ENCODE measurements at places on chromosomes 2 and 18.

GRCh38 chr2:109448207-109448606, 165.6 kb downstream of the SEPTIN10 start:
- DNase-seq: no peak

DNA sequence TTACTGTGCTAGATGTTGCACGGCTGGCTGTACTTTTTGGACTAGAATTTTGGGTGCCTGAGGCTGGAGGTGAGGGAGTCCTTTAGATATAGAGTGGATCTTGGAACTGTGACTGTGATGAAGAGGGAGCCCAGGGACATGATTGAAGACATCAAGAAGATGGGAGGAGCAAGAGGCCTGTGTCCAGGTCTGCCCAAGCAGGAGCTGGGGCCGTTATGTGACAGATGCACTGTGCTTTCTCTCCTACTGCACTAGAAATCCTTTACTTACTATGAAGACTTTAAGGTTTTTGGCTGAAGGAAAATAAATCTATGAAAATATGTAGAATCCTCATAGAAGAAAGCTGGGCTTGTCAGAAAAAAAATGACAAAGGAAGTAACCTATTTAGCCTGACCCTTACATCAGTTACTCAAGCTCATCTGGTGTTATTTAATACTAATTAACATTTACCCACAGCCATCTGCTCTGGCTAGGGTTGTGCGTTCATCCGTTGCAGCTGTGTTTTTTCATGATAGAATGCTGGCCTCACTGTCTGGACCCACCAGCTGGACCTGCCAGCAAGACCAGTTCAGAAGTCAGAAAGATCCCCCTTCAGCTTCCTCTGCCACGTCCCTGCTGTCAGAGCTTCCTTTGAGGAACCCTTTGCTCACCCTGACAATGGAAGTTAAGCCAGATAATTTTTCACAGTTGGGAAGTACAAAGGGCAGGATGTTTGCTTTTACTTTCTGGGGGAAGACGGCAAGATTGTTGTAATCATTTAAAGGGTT, 16.7 kb downstream of the TSN start:
- DNase-seq: no peak

DNA sequence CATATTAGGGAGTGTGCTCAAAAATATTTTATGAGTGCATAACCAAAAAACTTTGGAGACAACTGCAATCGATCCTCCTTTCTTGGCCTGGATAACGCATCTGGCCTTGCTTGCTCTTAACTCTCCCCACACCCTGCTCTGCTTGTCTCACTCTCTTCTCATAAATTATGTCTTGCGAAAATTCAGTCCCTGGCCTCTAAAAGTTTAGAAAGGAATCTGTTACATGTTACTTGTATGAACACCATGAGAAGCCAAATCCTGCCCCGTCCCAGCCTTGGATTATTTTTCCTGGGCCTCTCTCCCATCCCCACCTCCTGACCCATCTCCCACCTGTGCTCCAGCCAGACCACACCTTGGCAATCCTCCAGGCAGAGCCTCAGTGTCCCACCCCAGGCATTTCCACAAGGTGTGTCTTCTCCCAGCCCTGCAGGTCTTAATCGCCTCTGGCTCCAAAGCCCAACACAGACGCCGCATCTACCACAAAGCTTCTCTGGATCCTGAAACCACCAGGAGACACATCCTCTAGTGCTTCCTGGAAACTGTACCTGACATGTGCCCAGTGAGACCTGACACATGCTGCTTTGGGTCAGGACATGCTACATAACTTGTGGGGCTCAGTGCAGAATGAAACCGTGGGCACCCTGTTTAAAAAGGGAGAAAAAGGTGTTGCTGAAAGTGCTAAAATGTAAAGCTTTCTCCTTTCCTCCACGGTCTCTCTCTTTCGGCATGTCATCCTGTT, 99.6 kb upstream of the ST3GAL5 start:
- no peak for DNase-seq

DNA sequence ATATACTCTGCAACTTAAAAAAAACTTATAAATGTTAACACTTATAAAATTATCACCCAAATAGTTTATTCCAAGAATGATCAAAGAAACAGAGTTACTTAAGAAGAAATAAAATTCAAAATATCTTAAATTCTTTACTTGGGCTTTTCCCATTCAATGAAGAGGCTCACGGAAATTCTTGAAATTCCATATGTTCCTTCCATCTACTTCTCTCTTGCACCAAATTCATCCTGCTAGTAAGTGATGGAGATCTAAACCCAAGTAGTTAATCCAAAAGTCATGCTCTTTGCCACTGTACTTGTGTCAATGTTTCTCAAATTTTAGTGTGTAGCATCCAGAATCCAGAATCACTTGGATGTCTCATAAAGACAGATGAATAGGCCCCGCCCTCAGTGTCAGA, 465.9 kb downstream of the TXNL1 start:
- no peak for DNase-seq

- no peak for DNase-seq
These were observed 17.0 kb downstream of the COL4A4 start for GRCh38 chr2:227147023-227147422.

- no peak for DNase-seq
These were observed 134.5 kb upstream of the PKDCC start for GRCh38 chr2:41913311-41913710.

GRCh38 chr2:59250307-59250677, 1009.2 kb upstream of the FANCL start:
- no peak for DNase-seq

DNA sequence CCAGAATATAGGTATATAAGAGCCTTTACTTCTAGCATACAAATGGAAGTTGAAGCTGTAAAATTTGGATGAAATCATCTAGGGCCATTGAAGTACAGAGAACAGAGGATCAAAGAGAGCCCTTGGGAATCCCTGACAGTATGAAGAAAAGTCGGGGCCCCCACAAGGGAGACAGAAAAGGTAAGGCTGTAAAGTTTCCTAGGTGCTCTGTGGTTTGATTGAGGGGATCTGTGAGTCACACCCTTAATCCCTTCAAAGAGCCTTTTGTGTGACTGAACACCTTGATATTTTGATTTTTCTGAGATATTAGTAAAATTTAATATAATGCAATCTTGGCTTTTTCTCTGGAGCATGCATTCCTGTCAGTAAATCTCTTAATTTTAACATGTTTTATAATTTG, 961.7 kb upstream of the TMEFF2 start:
- no peak for DNase-seq

DNA sequence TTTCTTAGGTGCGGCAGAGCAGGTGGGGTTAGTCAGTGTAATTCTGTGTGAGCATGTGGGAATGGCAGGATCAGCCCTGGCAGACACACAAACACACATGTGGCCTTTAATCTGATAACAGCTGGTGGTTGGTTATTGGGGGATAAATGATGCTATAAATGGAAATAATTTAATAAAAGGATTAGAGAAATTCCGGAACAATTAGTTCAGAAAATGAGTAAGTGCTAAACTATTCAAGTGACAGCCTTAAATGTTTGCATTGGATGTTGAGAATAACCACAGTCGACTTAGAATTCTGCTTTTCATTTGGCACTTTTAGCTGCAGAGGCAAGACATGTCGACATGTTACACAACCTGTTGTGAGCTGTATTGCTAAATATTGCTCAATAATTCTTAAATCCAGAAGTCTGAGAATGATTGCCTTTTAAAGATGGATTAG, 7.2 kb downstream of the SMYD1 start:
- no peak for DNase-seq

- DNase-seq: no peak
These were observed 61.9 kb upstream of the SLC39A10 start for GRCh38 chr2:195594919-195595694.

GRCh38 chr2:217047631-217048030, 187.8 kb upstream of the TNP1 start:
- DNase-seq: no peak

GRCh38 chr2:200695601-200696000, 109.8 kb downstream of the AOX1 start:
- no peak for DNase-seq

DNA sequence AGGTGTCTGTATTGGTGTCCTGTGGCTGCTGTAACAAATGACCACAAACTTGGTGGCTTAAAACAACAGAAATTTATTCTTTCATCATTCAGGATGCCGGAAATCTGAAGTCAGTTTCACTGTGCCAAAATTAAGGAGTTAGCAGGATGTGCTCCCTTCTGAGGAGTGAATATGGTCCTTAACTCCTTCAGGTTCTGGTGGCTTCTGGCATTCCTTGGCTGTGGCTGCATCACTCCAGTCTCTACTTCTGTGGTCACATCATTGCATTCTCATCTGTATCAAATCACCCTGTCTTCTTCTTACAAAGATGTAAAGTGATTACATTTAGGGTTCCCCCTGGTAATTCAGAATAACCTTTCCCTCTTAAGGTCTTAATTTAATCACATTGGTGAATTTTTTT, 12.6 kb downstream of the GPD2 start:
- no peak for DNase-seq

DNA sequence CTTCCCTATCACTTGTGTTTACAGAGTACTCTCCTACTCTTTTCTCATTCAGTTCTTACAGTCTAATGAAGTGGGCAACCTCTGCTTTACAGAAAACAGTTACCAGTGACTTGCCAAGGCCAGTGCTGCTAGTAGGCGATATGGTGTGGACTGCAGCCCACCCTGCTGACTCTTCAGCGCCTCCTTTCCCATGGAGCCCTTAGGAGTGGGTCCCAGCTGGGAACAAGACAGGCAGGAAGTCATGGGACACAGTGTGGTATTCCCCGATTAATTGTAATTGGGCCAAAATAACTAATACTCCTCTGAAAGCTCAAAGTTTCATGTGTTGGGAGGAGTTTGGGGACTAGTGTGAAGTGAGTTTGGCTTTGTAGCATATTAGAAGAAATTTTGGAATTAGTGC, 120.1 kb upstream of the EML6 start:
- no peak for DNase-seq

- DNase-seq: no peak
These were observed 226.0 kb upstream of the ITGA4 start for GRCh38 chr2:181231151-181231550.

- DNase-seq: no peak
These were observed 1.8 kb upstream of the KCNG3 start for GRCh38 chr2:42495611-42496010.

GRCh38 chr2:203732092-203732952, 25.9 kb downstream of the CD28 start:
- DNase-seq: no peak

GRCh38 chr2:192578780-192579179, 384.0 kb upstream of the TMEFF2 start:
- DNase-seq: no peak

DNA sequence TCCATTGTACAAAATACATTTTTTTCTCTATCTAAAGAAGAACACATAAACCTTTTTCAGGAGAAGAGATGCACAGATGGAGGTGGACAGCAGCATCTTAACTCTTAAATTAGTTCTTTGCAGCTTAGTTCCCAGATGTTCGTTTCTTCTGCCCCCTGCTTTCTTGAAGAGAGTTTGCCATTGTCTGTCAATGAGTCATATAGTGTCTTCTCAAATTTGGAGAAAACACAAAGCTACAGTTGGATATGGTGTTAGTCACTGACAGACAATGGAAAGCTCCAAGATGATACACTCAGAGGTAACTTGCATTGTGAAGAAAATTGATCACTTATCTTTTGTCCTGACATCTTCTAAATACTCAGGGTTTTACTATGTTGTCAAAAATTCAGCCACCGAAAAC, 48.8 kb upstream of the TMEFF2 start:
- DNase-seq: no peak

DNA sequence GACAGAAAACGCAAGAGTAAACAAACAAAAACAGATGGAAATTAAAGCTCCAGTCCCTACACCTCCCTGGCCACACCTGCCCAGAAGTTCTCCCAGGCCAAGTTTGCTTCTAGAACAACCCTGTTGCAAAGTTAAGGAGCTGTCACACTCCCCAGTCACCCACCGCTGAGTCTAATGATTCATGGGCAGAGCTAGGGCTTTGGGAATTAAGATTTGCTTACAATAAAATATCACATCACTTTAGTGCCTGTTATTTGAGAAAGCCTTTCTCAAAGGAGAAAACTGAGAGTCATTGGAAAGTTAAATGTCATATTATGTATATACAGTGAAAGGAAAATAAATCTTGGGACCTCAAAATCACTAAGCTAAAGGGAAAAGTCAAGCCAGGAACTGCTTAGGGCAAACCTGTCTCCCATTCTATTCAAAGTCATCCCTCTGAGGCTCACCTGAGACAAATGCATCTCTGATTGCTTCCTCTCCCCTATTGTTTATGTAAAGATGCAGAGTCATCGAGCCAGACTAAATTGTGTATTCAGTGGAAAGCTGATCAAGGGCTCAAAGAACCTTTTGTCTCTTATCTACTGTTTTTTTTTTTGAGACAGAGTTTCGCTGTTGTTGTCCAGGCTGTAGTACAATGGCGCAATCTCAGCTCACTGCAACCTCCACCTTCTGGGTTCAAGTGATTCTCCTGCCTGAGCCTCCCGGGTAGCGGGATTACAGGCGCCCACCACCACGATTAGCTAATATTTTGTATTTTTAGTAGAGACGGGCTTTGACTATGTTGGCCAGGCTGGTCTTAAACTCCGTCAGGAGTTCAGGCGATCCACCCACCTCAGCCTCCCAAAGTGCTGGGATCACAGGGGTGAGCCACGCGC, 2.8 kb downstream of the CRYGB start:
- no peak for DNase-seq

DNA sequence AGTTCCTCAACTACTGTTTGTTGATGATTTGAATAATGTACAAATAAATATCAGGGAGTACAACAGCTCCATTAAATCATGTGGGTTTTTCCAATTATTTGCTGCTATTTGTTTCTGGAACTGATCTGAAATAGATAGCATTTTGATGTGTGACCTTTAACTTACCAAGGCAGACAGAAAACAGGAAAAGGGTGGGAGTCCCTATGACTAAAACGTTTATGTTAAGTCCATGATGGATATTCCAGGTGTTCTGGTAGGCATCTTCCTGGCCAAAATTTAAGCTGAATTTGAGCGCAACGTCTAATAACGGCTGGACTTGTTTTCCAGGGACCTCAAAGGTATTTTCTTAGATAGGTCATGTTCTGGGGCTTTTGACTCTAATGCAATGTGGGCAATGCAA, 41.6 kb downstream of the WIPF1 start:
- no peak for DNase-seq

Measured in GM06990 (cell line).